D721Med (cell line): ENCODE measurements at places on chromosomes 11 and 22.

- no peak for DNase-seq
These were observed 13.5 kb downstream of the MS4A6A start for GRCh38 chr11:60169264-60169915.

DNA sequence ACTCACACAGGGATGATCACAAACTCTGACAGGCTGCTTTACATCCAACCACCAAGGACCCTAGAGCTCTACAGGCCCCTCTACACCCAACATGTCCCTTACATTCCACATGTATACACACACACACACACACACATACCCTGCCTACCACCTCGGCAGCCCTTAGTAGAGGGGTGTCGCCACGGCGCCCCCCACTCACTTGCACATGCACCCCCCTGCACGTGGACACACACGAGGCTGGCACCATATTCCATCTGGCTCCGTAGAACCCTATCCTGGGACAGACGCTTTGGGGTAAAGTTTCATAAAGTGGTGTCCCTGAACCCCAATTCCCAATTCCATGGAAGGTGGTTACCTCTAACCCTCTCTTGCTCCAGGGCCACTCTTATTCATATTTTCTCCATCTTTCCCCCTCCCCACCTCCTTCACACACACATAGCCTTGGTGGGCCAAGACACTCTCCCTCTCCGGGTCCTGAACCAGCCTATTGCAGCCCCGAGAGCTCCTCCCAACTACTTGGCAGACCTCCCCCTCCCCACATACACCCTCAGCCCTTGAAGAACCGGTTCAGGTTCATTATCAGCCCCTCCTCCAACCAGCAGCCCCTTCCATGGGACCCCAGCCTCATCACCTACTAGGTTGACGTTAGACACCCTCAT lies 809 bp downstream of the PDE2A start:
- DNase-seq = no peak

DNA sequence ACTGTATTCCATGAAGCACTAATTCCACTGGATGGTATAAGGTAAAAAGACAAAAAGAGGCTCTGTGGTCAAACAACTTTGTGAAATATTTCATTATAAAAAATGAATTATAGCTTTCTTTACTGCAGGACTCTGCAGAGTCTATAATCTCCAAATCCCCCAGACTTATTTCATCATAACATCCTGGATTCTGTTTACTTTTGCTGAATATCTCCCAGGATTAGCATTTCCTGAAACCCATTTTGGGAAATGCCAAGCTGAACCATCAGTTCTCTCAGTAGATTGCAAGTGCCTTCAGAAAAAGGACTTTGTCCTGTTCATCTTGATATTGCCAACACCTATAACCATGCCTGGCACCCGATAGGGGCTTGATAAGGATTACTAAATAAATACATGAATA lies 7.9 kb downstream of the PAMR1 start:
- DNase-seq = no peak

- no peak for DNase-seq
These were observed 6.0 kb upstream of the PPM1F start for GRCh38 chr22:21958360-21959273.

DNA sequence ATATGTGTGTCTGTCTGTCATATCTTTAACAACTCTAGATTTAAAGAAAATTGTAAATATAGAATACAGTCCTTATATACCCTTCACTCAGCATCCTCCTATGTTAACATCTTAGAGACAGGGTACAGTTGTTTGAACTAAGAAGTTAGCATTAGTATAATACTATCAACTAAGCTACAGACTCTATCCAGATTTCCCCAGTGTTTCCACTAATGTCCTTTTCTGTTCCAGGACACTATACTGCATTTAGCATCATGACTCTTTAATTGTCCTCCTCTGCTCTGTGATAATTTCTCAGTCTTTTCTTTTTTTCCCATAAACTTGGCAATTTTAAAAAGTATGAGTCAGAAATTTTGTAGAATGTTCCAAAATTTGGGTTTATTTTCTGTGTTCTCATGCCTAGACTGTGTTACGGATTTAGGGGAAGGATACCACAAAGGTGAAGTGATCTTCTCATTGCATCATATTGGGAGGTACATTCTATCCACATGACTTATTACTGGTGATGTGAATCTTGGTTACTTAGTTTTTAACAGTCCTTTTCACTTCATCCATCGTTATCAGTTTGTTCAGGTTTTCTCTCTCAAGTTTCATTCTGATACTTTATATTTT lies 168.4 kb downstream of the SBF2 start:
- no peak for DNase-seq

- DNase-seq = peak; percentile 66
These were observed 20.1 kb downstream of the TMEM218 start for GRCh38 chr11:125091247-125091876.

DNA sequence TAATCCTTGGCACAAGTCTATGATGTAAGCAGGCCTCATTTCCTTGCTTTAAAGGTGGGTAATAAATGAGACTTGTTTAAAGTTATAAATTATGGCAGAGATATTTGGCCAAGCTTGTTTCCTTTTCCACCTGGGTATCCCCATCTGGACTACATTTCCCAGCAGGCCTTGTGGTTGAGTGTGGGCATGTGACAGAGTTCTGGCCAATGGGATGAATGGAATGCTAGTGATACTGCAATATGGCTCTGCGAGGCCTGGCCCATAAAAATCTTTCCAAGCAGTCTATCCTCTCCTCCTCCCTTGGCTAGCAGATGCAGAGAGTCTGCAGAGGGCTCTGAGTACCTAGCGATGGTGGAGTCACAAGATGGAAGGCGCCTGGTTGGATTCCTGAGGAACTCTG lies 102.5 kb downstream of the TIMP3 start:
- no peak for DNase-seq

- no peak for DNase-seq
These were observed 55.2 kb upstream of the MPEG1 start for GRCh38 chr11:59267736-59268475.

GRCh38 chr11:113839842-113840241 lies 35.5 kb downstream of the USP28 start:
- no peak for DNase-seq

DNA sequence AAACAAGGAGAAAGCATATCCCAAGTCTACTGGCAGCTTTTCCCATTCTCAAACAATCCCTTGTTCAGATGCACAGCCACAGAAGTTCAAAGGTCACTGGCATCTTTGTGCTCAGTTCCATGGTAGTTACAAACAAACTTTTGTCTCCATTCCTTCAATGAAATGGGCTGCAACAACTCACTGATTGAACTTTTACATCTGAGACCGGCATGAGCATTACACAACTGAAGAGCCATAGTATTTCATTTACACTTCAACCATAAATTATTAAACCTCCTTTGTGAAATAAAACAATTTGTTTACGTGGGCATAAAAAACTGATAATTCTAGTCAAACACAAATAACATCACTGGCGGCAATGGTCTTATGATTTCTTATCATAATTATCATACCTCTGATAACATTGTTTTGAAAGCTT lies 67.8 kb upstream of the ARHGAP32 start:
- DNase-seq = no peak

- no peak for DNase-seq
These were observed 20.9 kb downstream of the KREMEN1 start for GRCh38 chr22:29093501-29094300.

- no peak for DNase-seq
These were observed 42.6 kb upstream of the SMCO4 start for GRCh38 chr11:93585758-93586157.

GRCh38 chr11:111548525-111548924 lies 8.0 kb downstream of the LAYN start:
- no peak for DNase-seq

DNA sequence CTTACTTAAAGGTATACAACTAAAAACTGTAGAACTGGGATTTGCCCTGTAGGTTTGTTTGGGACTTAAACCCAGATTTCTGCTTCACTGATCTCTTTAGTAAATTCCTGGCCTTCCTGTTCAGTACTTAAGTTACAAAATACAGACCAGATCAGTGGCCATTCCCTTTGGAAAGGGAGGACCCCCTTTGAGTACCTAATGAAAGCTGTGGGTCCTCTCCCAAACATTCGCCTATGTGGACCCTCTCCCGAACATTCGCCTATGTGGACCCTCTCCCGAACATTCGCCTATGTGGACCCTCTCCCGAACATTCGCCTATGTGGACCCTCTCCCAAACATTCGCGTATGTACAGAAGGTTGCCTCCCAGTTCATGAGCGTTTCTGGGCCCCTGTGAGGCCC lies 10.3 kb downstream of the L3MBTL2 start:
- DNase-seq = no peak

GRCh38 chr11:23865341-23865975 lies 631.4 kb upstream of the LUZP2 start:
- no peak for DNase-seq

GRCh38 chr22:26579331-26579886 lies 10.5 kb downstream of the TPST2 start:
- no peak for DNase-seq

GRCh38 chr22:21652547-21653545 lies 10.7 kb downstream of the SDF2L1 start:
- no peak for DNase-seq

DNA sequence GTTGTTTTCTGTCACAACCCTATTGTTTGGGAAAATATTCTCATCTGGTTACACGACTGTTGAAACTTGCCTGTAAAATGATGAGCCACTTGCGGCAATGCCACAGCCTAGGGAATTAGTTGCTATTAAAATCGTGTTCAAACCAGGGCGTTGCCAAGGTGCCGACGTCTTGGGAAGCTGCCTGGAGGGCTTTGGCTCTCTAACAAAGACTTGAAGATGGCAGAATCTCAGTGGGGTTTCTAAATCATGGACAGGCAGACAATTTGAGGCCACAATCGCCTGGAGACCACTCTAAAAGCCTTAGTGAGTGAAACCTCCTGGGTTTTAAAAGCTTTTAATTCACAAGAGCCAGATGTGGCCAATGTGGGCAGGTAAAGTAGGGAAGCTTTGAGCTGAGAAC lies 117.2 kb upstream of the BMAL1 start:
- DNase-seq = no peak

DNA sequence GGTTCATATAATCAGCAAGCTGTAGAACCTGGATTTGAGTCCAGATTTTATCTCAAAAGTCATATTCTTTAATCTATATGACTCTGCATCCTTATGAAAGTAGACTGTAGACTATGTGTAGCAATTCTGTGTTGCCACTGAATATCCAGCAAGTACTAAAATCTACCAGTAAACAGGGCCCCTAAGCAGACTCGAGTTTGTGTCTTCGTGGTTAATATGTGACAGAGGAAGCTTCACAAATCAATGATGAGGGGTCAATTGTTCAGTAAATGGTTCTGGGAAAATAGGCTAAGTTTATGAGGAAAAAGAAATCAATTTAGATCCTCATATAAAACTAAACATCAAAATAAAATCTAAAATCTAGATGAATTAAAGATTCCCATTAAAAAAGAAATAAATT lies 648.5 kb upstream of the KIRREL3 start:
- DNase-seq = no peak

DNA sequence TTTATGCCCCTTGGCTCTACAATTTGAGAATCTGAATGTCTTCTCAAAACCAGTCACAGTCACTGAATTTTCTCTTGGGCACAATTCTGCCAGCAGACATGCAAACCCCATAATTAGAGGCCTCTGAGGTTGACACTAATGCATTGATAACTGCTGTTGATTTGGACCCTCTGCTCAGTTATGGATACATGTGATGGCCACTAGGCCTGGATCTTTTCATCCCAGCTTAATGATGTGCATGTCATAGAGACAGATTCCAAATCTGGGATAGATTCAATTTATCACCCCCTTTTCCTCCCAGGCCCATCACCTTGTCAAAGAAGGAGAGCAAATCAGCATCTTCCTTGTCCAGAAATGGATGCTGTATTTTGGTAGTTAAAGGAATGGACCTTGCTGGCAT lies 92.2 kb downstream of the C11orf91 start:
- DNase-seq = no peak

- no peak for DNase-seq
These were observed 4.4 kb downstream of the FBXO7 start for GRCh38 chr22:32478994-32479393.

DNA sequence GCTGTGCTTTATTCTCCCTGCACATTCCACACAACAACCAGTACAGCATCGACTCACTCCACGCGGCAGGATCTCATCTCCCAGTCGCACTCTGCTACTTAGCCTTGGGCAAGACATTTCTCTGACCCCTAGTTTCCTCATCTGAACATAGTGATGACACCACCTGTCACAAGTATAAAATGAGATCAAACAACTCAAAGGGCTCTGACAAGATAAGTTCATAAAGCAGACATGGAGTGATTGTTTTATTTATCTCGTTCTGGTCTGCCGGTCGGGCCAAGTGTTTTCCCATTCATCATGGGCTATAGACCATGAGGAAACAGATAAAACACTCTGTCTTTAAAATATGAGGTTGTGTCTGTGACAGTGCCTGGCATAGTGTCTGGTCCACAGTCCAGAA lies 35.0 kb downstream of the DSCAML1 start:
- DNase-seq = no peak

- DNase-seq = no peak
These were observed 1272.6 kb downstream of the BRD1 start for GRCh38 chr22:48554893-48555572.

DNA sequence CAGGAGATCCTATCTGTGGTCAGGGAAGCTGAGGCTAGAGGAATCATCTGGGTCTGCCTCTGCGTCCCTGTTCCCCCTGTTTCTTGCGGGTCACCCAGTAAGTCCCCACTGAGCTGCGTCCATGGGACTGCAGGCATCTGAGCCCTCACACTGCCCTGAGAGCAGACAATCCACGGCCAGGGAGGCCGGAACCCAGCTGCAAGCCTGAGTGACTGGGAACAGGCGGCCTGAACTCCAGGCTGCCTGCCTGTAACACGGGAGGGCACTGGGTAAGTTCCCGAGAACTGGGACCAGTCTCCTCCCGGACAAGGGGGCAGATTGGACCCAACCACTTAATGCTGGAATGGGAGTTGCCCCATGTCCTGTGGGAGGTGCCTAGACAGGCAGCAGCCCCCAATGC lies 727.4 kb downstream of the BRD1 start:
- no peak for DNase-seq

DNA sequence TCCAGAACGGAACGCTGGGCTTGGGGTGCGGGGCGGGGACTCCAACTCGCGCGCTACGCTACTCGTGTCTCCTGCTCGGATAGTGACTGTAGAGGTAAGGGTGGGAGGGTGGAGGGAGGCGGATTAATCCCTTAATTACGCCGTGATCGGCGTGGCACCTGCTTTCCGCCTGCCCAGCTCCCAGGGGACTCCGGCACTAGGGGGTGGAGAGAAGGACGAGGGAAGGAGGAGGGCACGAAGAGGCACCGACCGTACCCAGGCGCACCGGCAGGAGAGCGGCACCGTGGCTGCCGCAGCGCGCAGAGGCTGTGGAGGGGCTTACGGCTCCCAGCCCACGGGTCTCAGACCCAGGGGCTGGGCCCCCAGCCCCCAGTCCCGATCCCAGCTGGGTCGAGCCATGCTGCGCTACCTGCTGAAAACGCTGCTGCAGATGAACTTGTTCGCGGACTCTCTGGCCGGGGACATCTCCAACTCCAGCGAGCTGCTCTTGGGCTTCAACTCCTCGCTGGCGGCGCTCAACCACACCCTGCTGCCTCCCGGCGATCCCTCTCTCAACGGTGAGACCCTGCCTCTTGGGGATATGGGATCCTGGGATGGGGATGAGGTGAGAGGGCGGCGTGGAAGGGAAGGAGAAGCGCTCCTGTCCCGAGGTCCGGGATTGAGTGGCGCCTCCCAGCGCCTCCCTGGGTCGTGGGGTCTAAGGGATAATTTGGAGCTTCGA lies at the start of gene ROBO3:
ROBO3 (plus strand) TSS at position 252 of the 721 bp plus-strand sequence; CDS start at position 398, 146 bp downstream.
- peak; percentile 63 for DNase-seq

- no peak for DNase-seq
These were observed 20.7 kb downstream of the ZBTB16 start for GRCh38 chr11:114080219-114080618.

GRCh38 chr11:117970400-117971024 lies 15.7 kb upstream of the IL10RA start:
- no peak for DNase-seq

- DNase-seq = no peak
These were observed 48.8 kb upstream of the ANO1 start for GRCh38 chr11:70029115-70029860.
